Stimulated activated CD8-positive, alpha-beta memory T cell treated with anti-CD3 and anti-CD28 coated beads, Interleukin-12 subunit alpha, Interleukin-12 subunit beta, amount 100 ng/mL, for 4 hours (primary cell): ENCODE measurements at places on chromosomes 11 and 22.
A peak's percentile ranks its signal among the peaks of the same experiment; 100 is the strongest.

DNA sequence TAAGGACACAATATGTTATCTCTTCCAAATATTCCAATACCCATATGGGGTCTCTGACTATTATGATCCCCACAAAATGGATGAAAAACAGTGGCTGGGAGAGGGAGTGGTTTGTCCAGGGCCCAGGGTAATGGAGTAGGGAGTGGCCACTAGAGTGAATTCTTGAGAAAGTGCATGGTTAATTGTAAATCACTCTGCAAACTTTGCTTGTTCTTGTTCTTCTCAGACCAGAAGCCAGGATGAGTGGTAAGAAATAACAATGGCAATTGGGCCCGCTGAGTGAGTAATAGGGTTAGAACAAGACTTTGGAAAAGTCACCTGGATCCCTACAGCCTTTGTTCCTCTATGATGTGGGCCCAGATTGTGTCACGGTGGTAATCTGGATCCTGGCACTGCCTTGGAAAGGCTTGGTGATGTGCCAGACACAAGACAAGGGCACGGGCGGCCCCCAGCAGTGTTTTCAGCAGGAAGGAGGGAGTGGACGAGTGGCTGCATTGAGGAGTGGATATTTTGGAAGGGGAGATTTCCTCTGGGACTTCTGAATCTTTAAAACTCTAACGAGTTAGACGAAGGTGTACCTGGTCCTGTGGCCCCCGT is 18.2 kb upstream of the KIRREL3 start:
- no peak for DNase-seq

GRCh38 chr22:37331856-37332536 is 49.7 kb downstream of the CYTH4 start:
- DNase-seq = no peak

DNA sequence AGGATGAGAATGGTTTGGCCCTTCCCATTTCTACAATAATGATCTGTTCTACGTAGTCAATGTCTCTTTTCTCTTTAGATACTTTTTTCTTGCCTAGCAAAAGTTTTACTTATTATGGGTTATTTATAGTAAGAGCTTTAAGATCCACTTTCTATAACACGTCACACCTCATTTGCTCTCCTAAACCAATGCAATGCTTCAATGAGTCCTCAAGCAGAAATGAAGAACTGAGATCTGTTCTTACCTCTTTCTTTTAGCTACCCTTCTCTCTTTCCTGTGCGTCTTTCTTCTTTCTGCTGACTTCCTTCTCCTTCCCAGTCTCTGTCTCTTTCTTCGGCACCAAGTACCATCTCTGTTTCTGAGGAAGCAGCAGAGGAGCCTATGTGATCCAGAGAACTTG is 61.8 kb downstream of the SNX19 start:
- DNase-seq = no peak

DNA sequence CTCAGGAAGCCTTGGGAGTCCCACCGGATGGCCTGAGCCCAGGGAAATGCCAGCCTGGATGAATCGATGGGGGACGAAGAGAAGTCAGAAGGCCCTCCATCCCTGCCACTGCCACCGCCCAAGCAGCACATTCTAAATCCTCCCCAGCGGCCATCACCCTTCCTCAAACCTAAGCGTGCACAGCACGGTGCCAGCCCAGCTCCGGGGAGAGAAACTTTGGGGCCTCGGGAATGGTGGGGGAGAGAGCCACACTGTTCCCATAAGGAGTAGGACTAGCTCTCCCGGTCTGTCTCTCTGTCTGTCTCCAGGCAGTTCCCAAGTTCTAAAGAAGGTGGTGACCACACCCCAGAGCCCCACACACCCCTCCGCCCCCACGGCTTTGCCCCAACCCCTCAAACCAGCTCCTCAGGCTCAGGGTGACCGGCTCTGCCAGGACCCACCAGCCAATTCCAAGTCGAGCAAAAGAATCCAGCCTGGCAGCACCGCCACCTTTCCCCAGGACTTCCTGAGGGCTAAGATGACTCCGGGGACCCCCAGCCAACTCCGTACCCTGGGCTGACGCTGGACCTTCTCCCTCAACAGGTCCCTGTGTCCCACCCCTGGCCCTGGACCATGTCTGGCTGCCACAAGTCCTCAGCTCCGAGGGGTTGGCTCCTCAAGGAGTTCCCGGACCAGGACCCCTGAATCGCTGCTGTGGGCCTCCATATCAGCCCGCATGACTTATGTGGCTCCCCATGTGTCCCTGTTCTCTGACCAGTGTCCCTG is 2.7 kb downstream of the AHNAK start:
- no peak for DNase-seq

- no peak for DNase-seq
Observed at GRCh38 chr22:48204296-48204695, 1441.8 kb downstream of the TBC1D22A start.

DNA sequence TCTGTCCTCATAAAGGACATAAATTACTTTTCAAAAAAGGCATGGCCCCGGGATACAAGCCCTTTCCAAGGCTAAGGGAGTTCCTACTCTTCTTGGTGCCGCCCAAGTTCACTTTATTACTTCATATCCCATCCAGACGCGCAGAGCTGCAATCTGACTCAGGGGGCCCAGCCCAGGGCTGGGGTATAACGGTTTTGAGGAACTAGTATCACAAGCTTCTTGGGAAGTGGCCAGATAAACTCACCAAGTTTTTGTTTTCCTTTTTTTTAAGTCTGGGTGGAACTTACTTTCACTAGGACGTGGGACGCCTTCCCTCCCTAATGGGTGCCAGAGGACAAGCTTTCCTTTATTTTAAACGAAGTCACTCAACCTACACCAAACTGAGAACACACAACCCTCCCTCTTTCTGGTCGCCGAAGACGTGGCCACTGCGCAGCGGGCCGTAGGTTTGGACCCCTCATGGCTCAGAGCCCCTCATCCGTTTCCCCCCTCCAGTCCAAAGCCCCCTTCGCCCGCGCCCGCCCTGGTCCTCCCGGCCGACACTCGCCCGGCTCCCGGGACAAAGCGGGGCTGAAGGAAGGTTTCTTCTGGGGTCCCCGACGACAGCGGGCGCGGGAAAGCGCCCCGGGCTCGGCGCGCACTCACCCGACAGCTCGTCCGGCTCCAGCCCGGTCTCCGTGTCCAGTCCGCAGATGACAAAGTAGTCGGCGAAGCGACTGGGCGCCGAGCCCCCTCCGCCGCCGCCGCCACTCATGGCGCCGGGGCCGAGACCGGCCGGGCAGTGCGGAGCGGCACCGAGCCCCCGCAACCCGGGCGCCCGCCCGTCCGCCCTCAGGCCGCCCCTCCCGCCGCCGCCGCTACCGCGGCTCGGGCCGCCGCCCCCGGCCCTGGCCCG is 587 bp downstream of the DENND5A start:
- DNase-seq = peak; percentile 13

GRCh38 chr11:76839311-76839710 is 21.4 kb upstream of the ACER3 start:
- DNase-seq = no peak

GRCh38 chr11:13249177-13249576 is 28.4 kb upstream of the BMAL1 start:
- DNase-seq = no peak

DNA sequence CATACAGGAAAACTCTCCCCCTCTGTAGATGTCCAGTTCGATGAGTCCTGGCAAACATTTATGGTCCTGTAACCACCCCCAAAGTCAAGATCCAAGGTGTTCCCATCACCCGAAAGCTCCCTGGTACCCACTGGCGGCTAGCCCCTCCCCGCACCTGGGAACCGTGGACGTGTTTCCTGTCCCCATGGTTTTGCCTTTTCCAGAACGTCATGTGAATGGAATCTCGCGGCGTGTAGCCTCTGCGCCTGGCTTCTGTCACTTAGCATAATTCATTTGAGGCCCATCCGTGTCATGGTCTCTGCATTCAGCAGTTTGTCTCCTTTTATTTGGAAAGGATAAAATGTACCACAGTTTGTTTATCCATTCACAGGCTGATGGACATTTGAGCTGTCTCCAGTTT is 106.3 kb downstream of the KCNQ1 start:
- DNase-seq = no peak

DNA sequence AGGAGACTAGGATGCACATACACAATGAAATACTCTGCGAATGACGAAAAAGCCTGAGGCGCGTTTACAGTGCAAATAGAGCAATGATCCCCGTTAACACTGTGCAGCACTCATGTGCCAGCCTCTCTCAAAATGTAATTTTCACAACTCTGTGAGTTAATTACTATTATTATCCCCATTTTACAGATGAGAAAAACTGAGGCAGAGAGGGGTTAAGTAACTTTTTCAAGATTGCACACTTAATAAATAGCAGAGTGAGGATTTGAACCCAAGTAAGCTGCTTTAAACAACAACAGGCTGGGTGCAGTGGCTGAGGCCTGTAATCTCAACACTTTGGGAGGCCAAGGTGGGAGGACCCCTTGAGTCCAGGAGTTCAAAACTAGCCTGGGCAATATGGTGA is 21.6 kb upstream of the SYT12 start:
- DNase-seq = no peak
